ENCODE measurements at places on chromosomes 5 and 9. TPM values are rescaled to one million over a fixed set of nuclear protein-coding genes. Genes with fewer than 3 reads are reported as not detected.

PCA3 gene
- total RNA-seq, result not detected

CD72 gene
- total RNA-seq, result not detected

PCDHA5 gene
- total RNA-seq, result 0.18 TPM

NUTM2F gene
- total RNA-seq, result not detected

PFN3 gene
- not detected for total RNA-seq

GPR151 gene
- not detected for total RNA-seq

TMEM174 gene
- not detected for total RNA-seq

PITX1 gene
- total RNA-seq, result not detected

PLK2 gene
- 951 TPM for total RNA-seq

DBH gene
- not detected for total RNA-seq

FGF10 gene
- not detected for total RNA-seq

SLC6A3 gene
- not detected for total RNA-seq

DDX4 gene
- total RNA-seq, result not detected

PDCD1LG2 gene
- 20.4 TPM for total RNA-seq

TNFSF8 gene
- total RNA-seq, result not detected

EXOSC3 gene
- total RNA-seq, result 26.9 TPM

GAS1 gene
- total RNA-seq, result 2.3 TPM

PCDHGA4 gene
- total RNA-seq, result 9.2 TPM

FBLL1 gene
- total RNA-seq, result 0.39 TPM

MLANA gene
- not detected for total RNA-seq

FYB1 gene
- total RNA-seq, result not detected

IRX1 gene
- total RNA-seq, result 0.06 TPM

GCNT4 gene
- total RNA-seq, result 0.41 TPM

EDIL3 gene
- total RNA-seq, result 29.7 TPM

FAM53C gene
- total RNA-seq, result 30.7 TPM

ZFP37 gene
- total RNA-seq, result 0.64 TPM

RFESD gene
- 0.29 TPM for total RNA-seq

CNTFR gene
- not detected for total RNA-seq

IL4 gene
- not detected for total RNA-seq

PCDHB16 gene
- total RNA-seq, result 1.1 TPM

CDO1 gene
- 0.82 TPM for total RNA-seq

GRXCR2 gene
- total RNA-seq, result not detected

PCDH1 gene
- total RNA-seq, result 479 TPM

PTPRD gene
- total RNA-seq, result 1.3 TPM

RUFY1 gene
- total RNA-seq, result 40.3 TPM

PTGER4 gene
- 55.1 TPM for total RNA-seq

ZBED3 gene
- total RNA-seq, result 7.1 TPM

PCDHB11 gene
- 0.58 TPM for total RNA-seq

FOXE1 gene
- 0.06 TPM for total RNA-seq

ZSWIM6 gene
- total RNA-seq, result 16.3 TPM

IL5 gene
- not detected for total RNA-seq

C9orf50 gene
- total RNA-seq, result not detected

WWC1 gene
- total RNA-seq, result 8.5 TPM

MYMK gene
- total RNA-seq, result not detected

SURF2 gene
- 24.4 TPM for total RNA-seq

ITGA2 gene
- 50.5 TPM for total RNA-seq

PKD2L2 gene
- total RNA-seq, result not detected

LCP2 gene
- total RNA-seq, result 5.7 TPM

CATSPER3 gene
- not detected for total RNA-seq

LOX gene
- total RNA-seq, result 164 TPM

CFAP77 gene
- total RNA-seq, result not detected

FGF1 gene
- 1.5 TPM for total RNA-seq

GHR gene
- 1.8 TPM for total RNA-seq

ZNF454 gene
- 1.3 TPM for total RNA-seq

ACSL6 gene
- total RNA-seq, result not detected

SLC4A9 gene
- total RNA-seq, result 0.06 TPM
